ENCODE measurements at places on chromosomes 1 and 21.

GRCh38 chr1:202807451-202807925, 733 bp downstream of the KDM5B start:
- peak; percentile 42 for DNase-seq

DNA sequence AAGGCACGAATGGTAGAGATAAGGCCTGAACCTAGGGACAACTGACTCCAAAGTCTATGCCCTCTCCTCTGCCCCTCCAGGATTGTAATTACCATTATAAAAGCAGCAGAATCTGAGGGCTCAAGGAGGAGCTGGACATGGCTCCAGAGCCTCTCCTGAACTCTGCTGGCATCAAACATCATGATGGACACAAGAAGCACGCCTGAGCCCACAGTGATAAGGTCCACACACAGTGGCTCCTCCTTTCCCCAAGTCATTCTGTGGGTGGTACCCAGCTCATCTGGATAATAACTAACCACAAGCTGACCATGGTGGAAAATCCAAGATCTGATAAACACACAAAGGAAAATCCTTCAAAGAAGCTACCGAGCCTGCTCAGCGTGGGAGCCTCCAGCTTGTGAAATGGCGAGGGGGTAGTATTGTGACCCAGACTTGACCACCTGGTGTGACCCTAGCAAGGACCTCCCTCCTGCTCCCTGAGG, 85.2 kb downstream of the HIVEP3 start:
- DNase-seq, result no peak

DNA sequence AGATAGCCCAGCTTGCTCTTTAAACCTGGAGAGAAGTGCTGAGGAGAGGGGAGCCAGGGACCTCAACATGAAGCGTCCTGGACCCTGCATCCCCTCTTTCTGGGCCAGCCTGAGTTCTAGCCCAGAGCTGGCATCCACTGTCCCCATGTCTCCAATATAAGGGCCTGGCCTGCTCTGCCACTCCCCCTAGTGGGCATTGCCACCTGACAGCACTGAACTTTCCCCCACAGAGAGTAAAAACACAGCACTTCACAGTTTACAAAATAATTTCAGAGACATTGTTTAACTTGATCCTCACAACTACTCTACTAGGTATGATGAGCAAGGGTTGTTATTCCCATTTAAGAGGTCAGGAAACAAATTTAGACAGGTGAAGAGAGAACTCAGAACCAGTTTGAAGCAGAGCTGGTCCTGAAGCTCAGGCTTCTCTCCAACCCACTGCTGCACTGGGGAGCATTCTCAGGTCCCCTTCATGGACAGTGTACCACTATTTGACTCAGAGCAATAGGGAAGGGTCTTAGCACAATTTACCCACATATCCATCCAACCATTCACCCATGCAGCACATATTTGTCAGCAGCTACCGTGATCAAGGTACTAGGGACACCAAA, 151.2 kb downstream of the DMRTA2 start:
- no peak for DNase-seq

DNA sequence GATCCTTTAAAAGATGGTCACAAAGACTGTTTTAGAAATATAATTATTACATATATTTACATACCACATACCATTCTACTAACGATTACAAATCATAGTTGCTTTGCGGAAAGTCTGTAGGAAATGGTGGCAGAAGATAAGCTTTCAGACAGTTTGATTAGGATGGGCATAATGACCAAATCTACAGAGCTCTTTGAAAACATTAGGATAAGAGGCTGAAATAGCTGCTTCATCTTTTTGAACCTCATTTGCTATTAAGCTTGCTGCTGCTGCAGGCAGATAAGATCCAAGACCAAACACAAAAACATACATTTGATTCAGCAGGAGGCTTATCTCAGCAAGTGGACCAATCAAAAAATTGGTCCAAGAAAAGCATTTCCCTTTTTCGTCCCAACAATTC, 47.1 kb downstream of the DDAH1 start:
- DNase-seq, result no peak
